LNCaP clone FGC (cell line): ENCODE measurements at places on chromosomes 4 and X.
A peak's percentile ranks its signal among the peaks of the same experiment; 100 is the strongest.

DNA sequence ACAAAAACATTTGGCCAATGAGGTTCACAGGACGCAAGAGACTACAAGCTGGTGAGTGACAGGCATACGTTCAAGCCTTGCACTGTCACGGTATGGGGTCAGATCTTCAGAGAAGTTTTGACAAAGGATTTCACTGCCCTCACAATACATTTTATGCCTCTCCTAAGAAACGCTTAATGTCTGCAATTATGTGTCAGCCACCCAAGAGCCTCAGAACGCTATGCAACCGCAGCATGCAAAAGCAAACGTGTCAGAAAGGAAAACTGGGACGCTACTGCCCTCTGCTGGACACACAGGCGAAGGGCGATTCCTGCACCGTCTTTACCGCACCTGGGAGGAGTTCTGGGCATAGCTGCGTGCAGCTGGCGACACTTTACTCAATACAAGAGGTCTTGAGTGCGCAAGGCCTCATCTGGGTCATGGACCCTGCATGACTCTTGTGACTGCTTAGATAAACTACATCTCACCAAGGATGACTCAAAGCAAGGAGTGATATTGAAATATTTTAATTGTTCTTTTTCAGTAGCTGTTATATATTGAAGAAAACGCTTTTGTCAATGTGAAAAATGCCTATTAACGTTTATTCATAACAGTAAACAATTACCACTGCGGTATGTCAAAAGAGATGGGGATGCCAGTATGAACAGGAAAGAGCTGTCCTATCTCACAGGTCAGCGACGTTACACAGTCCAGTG, 147.6 kb upstream of the FRG1 start:
- no peak for DNase-seq

- no peak for DNase-seq
Measured at GRCh38 chrX:152588206-152588605, 49.5 kb upstream of the GABRQ start.

GRCh38 chrX:119181491-119181890, 53.9 kb upstream of the KIAA1210 start:
- DNase-seq, result no peak

DNA sequence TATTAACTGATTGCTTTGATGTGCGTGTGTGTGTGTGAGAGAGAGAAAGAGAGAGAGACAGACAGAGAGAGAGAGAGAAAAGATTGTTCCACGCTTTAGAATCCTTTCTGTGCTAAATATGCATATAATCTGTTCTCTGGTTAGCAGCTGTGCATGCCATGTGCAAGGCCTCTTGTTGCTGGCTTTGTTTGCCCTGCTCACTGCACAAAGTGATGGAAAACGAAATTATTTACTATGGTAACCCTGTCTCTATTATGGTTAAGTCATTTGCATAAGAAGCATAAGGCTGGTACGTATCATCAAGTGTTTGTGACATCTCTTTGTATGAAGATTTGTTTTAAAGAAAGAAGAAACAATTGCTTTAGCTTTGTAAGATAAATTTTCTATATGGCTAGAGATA, 190.2 kb upstream of the POF1B start:
- DNase-seq, result no peak

GRCh38 chr4:168880811-168881595, 129.1 kb downstream of the CBR4 start:
- no peak for DNase-seq

- no peak for DNase-seq
Measured at GRCh38 chrX:19403696-19404095, 60.0 kb downstream of the PDHA1 start.

DNA sequence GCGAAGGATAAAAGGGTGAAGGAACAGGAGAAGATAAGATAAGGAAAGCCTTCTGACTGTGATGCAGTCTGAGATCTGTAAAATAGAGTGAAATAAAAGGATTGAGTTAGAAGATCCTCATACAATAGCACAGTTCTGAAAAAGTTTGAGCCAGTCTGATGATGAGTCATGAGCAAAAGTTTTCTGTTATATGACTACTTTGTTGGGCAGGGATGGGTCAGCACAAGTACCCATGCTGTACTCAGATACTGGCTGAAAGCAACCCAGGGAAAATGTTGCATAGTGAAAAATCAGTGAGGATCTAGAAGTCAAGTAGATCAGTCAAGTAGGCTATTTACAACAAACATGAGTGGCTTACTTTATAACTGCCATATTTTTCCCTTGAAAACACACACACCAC, 253.5 kb downstream of the PCDH10 start:
- no peak for DNase-seq

- DNase-seq, result no peak
Measured at GRCh38 chr4:27474691-27475090, 614.0 kb downstream of the STIM2 start.

DNA sequence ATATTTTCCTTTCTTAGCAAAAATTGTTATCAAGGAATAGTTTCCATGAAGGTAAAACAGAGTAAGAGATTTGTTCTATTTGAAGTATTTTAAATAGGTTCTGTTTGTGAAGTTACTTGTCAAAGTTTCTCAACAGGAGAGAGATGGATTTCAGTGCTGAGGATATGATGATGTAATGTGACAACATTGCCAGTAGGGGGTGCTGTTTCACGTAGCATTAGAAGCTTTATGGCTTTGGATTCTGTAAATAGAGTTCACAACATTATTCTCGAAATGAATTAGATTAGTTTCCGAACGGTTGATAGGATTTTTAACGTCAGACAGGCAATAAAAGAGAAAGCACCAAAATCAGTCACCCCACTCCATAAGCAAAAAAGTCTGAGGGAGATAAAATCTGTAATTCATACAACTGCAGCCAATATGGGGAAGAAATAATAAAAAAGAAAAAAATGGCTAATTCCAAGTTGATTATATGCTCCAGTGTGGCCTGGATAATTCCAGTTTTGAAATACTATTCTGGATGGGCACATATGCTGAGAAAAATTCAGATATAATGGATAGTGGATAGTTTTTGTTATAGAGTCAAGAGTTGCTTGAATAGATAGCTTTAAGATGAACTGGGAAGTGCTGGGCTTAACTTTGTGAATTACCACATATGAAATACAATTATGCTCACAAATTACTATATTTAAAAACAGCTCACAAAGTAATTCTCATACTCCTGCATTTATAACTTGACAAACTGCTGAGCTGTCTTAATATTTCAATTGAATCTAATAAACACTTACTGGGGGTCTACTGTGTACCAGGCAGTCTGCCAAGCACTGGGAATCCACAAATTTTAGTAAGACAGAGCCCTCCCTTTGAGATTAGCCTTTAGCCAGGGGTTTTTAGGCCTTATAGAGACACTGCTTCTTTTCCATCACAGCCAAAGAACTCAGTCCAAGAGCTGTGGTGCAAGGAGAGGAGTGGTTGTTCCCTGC, 109.1 kb downstream of the GPAT3 start:
- DNase-seq, result peak; percentile 39

DNA sequence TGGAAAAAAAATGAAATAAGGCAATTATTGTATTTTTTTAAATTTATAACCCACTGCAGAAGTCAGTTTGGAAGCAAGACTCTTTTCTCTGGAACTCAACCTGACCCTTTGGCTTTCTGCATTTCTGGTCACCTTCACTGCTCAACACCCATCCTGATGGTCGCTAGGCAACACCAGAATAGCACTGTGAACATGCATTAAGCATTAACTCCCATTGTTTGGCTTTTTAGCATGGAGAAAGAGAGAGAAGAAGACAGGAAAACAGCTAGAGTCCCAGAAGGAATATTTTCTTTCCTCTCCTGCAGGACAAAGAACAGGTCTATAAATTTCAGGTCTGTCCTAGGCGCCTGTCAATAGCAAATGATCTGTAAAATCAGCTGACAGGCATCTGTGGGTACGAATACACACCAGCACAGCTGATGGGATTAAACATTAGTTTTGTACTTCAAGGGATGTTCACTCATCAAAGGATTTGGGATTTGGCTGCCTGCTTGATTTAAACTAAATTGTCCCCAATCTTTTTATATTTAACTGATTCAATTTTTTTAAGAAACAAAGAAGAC, 137.2 kb upstream of the ETNPPL start:
- no peak for DNase-seq

- no peak for DNase-seq
Measured at GRCh38 chr4:138616775-138617174, 374.6 kb upstream of the SLC7A11 start.

GRCh38 chr4:123741906-123742305, 345.3 kb downstream of the SPRY1 start:
- DNase-seq, result no peak

DNA sequence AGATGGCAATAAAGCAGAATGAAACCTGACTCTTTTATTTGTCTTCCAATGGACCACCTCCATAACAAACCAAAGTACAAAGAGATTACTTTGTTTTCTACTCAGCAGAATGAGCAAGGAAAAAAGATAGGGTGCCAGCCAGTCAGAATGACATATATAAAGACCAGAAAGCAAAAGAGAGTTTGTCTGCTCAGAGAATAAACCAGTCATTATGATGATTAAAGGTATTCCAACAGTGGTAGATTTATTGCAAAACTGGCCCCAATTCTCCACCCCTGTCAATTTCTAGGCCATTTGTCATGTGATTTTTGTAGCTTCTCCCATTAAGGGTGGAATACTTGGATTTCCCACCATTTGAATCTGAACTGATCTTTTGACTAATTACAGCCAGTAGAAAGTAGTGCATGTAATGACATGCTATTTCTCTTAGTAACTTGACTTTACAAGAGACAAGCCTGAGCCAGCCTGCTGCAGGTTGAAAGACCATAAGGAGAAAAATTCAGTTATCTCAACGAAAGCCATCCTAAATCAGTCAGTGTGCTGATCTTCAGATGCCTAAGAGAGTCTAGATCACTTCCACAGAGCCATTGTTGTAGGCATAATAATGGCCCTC, 203.1 kb downstream of the EPHA5 start:
- DNase-seq, result no peak

DNA sequence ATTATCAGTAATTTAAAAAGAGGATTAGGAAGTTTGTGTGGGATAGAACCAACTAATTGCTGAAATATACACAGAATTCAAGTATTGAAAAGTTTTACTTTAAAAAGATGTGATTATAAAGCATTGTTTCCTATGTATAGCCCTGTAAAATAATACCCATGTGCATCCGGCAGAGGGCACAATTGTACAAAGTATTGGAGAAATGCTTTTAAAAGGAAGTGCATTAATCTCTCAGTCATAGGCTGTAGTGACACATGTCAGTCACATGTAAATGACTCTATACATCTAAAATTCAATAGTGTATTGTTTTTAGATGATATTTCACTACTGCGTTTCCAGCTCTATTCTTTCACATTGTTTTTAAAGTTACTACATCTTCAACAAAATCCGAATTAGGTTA, 9.7 kb upstream of the GEMIN8 start:
- no peak for DNase-seq

DNA sequence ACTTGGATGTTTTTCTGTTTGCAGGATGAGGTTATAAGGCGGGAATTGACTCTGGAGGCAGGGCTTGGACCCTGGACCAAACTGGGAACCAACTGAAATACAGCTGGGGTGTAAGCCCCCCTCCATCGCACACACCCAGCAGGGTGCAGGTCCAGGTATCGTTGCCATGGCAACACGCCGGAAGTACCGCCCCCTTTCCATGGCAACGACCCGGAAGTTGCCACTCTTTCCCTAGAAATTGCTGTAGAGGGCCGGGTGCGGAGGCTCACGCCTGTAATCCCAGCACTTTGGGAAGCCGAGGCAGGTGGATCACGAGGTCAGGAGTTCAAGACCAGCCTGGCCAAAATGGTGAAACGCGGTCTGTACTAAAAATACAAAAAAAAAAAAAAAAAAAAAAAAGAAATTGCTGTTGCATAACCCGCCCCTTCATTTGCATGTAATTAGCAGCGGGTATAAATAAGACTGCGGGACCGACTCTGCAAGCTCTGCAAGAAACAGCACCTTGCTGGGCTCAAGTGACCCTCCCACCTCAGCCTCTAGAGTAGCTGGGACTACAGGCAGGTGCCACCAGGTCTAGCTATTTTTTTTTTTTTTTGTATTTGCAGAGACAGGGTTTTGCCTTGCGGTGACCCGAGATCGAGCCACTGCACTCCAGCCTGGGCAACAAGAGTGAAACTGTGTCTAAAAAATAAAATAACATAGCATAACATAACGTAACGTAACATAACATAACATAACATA, 139.6 kb downstream of the CRLF2 start:
- no peak for DNase-seq

- DNase-seq, result no peak
Measured at GRCh38 chr4:168631241-168632162, 134.7 kb downstream of the PALLD start.

- DNase-seq, result no peak
Measured at GRCh38 chrX:11970578-11971359, 167.5 kb upstream of the FRMPD4 start.

DNA sequence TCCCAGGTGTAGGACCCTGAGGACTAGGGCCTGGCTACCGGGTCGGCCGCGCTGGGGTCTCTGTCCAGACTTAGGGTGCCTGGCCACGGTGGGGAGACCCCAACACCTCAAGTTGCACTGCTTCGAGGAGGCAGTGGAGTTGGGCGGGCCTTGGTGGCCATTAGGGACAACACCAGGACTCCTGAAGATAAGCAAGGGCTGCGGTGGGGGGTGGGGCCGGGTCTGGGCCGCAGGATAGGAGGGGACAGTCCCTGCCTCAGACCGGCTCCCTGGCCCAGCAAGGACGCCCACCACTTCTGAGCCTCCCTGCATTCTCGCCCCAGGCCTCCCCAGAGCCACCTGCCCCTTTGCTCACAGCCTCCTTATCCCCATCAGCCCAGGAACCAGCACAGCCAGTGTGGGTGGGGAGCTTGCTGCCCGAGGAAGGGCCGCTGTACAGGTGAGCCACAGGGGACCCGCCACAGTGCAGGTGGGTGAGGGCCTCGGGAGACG, 5.5 kb upstream of the MXD4 start:
- no peak for DNase-seq

DNA sequence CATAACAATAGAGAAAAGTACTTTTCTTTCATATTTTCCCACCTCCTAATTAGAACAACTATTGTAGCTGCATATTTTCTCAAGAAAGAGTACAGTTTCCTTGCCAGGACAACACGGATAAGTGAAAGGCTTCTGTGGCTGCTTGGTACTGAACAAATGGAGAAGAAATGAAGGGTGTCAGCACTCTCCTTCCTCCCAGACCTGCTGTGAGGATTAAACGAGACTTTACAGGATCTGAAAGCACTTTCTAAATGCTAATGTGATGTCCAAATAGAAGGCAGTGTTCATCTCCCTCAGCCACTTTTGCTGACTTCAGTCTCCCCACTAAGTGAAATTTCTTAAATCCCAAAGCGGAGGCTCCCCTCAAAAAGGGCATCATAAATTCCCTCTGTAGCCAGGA, 13.9 kb downstream of the NIPAL1 start:
- DNase-seq, result no peak

GRCh38 chrX:114842181-114842580, 175.2 kb downstream of the IL13RA2 start:
- DNase-seq, result no peak

DNA sequence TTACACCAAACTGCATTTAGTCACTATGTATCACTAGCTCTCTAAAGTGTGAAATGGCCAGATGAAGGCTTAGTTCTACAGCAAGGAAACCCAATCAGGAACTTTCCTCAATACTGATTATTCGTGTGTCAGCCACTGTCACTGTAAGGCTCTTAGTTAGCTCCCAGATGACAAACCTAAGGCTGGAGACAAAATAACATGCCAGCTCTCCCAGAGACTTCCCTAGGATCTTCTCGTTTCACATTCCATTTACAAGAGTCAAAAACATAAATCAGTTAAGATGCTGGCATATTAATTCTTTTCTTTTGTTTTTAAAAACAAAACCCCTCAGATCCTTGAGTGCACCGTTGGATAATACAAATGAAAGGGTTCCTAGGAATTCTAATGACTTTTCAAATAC, 88.2 kb upstream of the TFDP3 start:
- DNase-seq, result no peak

- DNase-seq, result no peak
Measured at GRCh38 chrX:136395271-136395670, 92.5 kb upstream of the BRS3 start.

- no peak for DNase-seq
Measured at GRCh38 chrX:37873220-37873619, 25.8 kb upstream of the DYNLT3 start.
